ENCODE measurements at places on chromosomes 2 and 18. TPM values are rescaled to one million over a fixed set of nuclear protein-coding genes. Genes with fewer than 3 reads are reported as not detected.
A peak's percentile ranks its signal among the peaks of the same experiment; 100 is the strongest.

The UGT1A7 gene
- total RNA-seq, result not detected

The KIF5C gene
- 73.5 TPM for total RNA-seq

The SCLY gene
- total RNA-seq, result 68.4 TPM

The GNLY gene
- total RNA-seq, result not detected

The MTIF2 gene
- 39.8 TPM for total RNA-seq

GRCh38 chr18:57223144-57223870, 76.4 kb downstream of the BOD1L2 start:
- peaks cover 31% of the 10 kb centered on the region for H3K4me1 ChIP-seq
- H3K27me3 ChIP-seq, result no peaks in the 10 kb centered on the region
- DNase-seq, result no peak
- H3K4me3 ChIP-seq, result no peak overlapping the region

DNA sequence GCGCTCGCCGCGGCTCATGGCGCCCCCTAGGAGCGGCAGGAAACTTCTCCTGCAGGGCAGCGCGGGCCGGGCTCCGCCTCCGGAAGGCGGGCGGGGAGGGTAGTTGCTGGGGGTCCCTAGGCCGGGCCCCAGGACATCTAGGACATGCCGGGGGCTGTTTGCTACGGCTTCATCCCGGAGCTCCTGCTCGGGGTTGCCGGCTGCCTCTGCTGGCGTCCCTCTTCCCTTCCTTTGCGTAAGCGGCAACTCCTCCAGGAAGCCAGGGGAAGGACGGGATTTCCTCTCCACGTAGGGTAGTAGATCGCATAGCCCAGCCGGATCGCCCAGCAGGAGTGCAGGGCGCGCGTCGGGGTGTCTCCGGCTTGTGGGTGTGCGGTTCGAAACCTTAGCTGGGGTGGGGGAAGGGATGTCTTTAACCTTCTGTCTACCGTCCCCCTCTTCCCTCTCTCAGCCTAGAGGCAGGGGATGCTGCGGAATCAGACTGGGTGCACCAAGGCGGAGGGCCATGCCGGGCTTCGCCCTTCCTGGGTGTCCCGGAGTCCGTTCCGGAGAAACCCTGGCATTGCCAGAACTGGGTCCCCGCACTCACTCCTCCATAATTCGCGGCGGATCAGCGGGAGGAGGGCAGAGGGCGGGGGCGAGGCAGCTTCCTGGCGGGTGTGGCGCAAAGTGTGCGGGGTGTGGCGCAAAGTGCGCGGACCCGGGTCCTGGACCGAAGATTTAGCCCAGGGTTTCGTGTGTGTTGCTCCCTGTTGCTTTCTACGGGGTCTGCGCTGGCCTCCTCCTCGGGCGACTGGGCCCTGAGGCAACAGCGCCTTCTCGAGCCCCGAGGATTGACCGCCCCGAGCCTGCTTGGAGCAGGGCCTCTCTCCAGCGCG, 12.2 kb upstream of the SKOR2 start:
- H3K27me3 ChIP-seq, result peaks cover 90% of the 10 kb centered on the region
- H3K27ac ChIP-seq, result no peak overlapping the region
- no peaks in the 10 kb centered on the region for H3K36me3 ChIP-seq
- peak overlapping the region; percentile 89 for H3K4me3 ChIP-seq
- peaks cover 33% of the 10 kb centered on the region for H3K4me1 ChIP-seq

The FOSL2 gene
- 4.5 TPM for total RNA-seq

The CAPN14 gene
- total RNA-seq, result 0.11 TPM

GRCh38 chr2:165508927-165509326, 39.4 kb downstream of the CSRNP3 start:
- H3K4me3 ChIP-seq, result no peak overlapping the region
- H3K27me3 ChIP-seq, result no peaks in the 10 kb centered on the region
- peaks cover 5% of the 10 kb centered on the region for H3K4me1 ChIP-seq
- peak overlapping the region; percentile 32 for H3K27ac ChIP-seq
- no peak for DNase-seq

The ZNF2 gene
- total RNA-seq, result 2.4 TPM

The MDH1B gene
- total RNA-seq, result 1.6 TPM

The FEV gene
- total RNA-seq, result not detected

DNA sequence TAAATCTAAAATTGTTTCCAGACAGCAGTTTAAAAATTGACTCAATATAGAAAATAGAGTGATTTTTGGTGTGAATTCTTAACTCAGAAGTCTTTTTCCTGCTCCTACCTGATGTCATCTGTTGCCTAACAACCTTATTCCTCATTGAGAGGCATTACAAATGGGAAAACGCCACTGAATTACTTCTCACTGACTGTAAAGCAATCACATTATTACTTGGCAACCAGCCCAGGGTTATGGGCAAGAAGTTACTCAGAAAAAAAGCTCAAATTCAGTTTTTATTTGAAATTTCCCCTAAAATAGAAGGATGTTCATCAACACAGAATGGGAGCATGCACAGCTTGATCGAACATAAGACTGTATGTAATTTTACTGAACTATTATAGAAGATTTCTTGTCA, 201.8 kb upstream of the GULP1 start:
- H3K4me3 ChIP-seq, result no peak overlapping the region
- H3K36me3 ChIP-seq, result peaks cover 10% of the 10 kb centered on the region
- H3K4me1 ChIP-seq, result peaks cover 9% of the 10 kb centered on the region
- no peak for DNase-seq

GRCh38 chr2:64401529-64401880, 52.5 kb upstream of the LGALSL start:
- peaks cover 61% of the 10 kb centered on the region for H3K4me1 ChIP-seq
- H3K4me3 ChIP-seq, result no peak overlapping the region
- H3K27ac ChIP-seq, result no peak overlapping the region
- H3K27me3 ChIP-seq, result no peaks in the 10 kb centered on the region
- H3K36me3 ChIP-seq, result no peaks in the 10 kb centered on the region

DNA sequence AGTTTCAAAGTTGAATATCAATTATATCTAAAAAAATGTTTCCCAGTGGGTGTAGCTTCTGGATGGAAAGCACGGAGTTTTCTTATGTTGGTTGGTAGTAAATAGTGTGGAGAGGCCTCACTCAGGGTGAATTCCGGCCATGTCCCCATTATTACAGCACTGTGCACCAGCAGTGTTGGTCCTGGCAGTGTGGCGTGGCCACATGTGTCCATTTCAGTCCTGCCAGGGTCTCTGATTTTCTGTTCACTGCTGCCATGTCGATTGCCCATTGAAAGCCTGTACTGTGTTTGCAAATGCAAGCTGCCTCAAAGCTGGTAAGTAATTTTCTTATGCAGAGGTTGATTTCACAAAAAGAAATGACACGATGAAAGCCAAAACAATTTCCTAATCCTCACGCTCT, 386.2 kb downstream of the GALR1 start:
- peaks cover 5% of the 10 kb centered on the region for H3K27me3 ChIP-seq
- H3K27ac ChIP-seq, result no peak overlapping the region
- 0 out of 2 replicates have a peak, but pooled peaks cover 3% of the 10 kb centered on the region for H3K4me1 ChIP-seq
- H3K36me3 ChIP-seq, result peaks cover 13% of the 10 kb centered on the region
- H3K4me3 ChIP-seq, result no peak overlapping the region
- DNase-seq, result no peak

- no peak overlapping the region for H3K27ac ChIP-seq
- no peaks in the 10 kb centered on the region for H3K27me3 ChIP-seq
- H3K36me3 ChIP-seq, result no peaks in the 10 kb centered on the region
- peaks cover 2% of the 10 kb centered on the region for H3K4me1 ChIP-seq
Measured at GRCh38 chr18:50734886-50735285, 84.9 kb downstream of the MRO start.

DNA sequence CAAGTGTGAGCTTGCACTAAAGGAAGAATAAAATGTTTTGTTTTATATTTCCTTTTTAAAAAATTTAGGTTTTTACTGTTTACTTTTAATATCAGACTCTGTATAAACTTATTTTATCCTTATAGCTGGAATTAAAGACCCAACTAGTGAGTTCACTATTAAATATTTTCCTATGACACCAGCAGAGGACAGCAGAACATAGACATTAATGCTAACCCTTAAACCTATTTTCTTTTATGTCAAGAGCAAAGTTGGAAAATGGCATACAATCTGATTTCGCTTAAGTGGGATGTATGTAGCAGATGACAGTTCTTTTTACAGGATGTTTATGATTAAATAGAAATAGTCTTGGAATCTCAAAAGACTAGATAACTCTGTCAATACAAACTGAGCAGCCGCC, 188.2 kb upstream of the XIRP2 start:
- no peak for DNase-seq
- no peak overlapping the region for H3K4me3 ChIP-seq
- 0 out of 2 replicates have a peak, but pooled peaks cover 3% of the 10 kb centered on the region for H3K4me1 ChIP-seq
- no peak overlapping the region for H3K27ac ChIP-seq

The CDCA7 gene
- total RNA-seq, result 66.6 TPM

DNA sequence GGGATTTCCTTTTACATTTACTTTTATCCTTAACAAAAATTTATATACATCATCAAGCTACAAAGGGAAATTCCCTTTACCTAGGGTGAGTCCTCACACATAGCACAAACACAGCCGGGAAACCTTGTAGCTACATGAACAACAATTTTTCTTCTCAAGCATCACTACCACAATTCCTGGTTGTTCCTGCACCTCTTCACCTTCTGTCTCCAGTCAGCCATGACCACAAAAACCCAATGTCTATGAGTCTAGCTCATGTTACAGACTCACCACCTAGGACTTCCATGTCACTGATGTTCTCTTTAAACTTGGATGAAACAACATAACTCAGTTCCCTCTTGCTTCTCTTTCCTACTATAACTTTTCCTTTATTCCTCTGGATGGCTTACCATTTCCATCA, 460.4 kb downstream of the MBD2 start:
- no peak overlapping the region for H3K4me3 ChIP-seq
- H3K4me1 ChIP-seq, result no peaks in the 10 kb centered on the region
- peaks cover 7% of the 10 kb centered on the region for H3K36me3 ChIP-seq
- H3K27me3 ChIP-seq, result no peaks in the 10 kb centered on the region

The RTP5 gene
- not detected for total RNA-seq

The DLX1 gene
- not detected for total RNA-seq

The ASAP2 gene
- 14.5 TPM for total RNA-seq

The SNORC gene
- 3.4 TPM for total RNA-seq

- no peak overlapping the region for H3K27ac ChIP-seq
- DNase-seq, result no peak
- H3K4me3 ChIP-seq, result no peak overlapping the region
- no peaks in the 10 kb centered on the region for H3K27me3 ChIP-seq
- H3K4me1 ChIP-seq, result peaks cover 20% of the 10 kb centered on the region
Measured at GRCh38 chr2:56705713-56706112, 521.9 kb downstream of the CCDC85A start.

GRCh38 chr18:37565977-37566478, 430 bp upstream of the CELF4 start:
- peak; percentile 67 for DNase-seq
- peaks cover 93% of the 10 kb centered on the region for H3K27me3 ChIP-seq
- peaks cover 25% of the 10 kb centered on the region for H3K4me1 ChIP-seq
- H3K36me3 ChIP-seq, result no peaks in the 10 kb centered on the region
- peak overlapping the region; percentile 97 for H3K4me3 ChIP-seq

- DNase-seq, result no peak
- no peaks in the 10 kb centered on the region for H3K36me3 ChIP-seq
- no peaks in the 10 kb centered on the region for H3K27me3 ChIP-seq
- 0 out of 2 replicates have a peak overlapping the region, but pooled peaks have one; percentile 9 for H3K4me3 ChIP-seq
- H3K27ac ChIP-seq, result peak overlapping the region; percentile 93
Measured at GRCh38 chr2:170764880-170765261, 5.3 kb upstream of the ERICH2 start.

DNA sequence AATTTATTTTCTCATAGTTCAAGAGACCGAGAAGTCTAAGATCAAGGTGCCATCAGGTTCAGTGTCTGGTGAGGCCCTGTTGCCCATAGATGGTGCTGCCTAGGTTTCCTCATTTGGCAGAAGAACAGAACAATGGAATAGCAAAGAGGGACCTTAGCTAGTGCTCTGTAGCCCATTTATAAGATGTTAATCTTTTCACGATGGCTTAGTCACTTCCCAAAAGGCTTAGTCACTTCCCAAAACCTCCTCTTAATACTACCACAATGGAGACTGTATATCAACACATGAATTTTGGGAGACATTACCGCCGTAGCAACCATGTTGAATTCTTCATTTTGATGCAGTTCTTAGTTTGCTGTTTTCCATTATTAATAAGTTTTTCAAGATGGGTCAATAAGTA, 246.3 kb upstream of the NRP2 start:
- no peak overlapping the region for H3K4me3 ChIP-seq
- H3K36me3 ChIP-seq, result no peaks in the 10 kb centered on the region
- H3K27me3 ChIP-seq, result peaks cover 11% of the 10 kb centered on the region
- peaks cover 15% of the 10 kb centered on the region for H3K4me1 ChIP-seq

DNA sequence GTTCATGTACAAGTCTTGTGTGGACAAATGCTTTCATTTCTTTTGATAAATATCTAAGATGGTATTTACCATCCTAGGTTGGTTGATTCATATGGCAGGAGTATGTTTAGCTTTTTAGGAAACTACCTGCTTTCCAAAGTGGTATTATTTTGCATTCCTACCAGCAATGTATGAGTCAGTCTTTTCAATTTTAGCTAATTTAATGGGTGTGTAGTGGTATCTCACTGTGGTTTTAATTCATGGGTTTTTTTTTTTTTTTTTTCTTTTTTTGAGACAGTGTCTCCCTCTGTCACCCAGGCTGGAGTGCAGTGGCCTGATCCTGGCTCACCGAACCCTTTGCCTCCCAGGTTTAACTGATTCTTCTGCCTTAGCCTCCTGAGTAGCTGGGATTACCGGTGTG, 4.2 kb downstream of the ZNF512 start:
- no peak overlapping the region for H3K4me3 ChIP-seq
- peaks cover 12% of the 10 kb centered on the region for H3K36me3 ChIP-seq
- no peak overlapping the region for H3K27ac ChIP-seq

GRCh38 chr2:166088634-166089033, 39.2 kb downstream of the SCN1A start:
- DNase-seq, result no peak
- H3K27ac ChIP-seq, result no peak overlapping the region
- H3K4me3 ChIP-seq, result no peak overlapping the region
- H3K4me1 ChIP-seq, result peaks cover 10% of the 10 kb centered on the region

The KYNU gene
- 0.18 TPM for total RNA-seq

Measured in WTC11 (cell line).